Stimulated activated CD8-positive, alpha-beta memory T cell treated with anti-CD3 and anti-CD28 coated beads, Interleukin-12 subunit alpha, Interleukin-12 subunit beta, amount 100 ng/mL, for 1 hour (primary cell): ENCODE measurements at places on chromosomes 13 and 19.
A peak's percentile ranks its signal among the peaks of the same experiment; 100 is the strongest.

- DNase-seq, result no peak
These were observed 13.8 kb downstream of the PAK4 start for GRCh38 chr19:39139305-39139874.

- no peak for DNase-seq
These were observed 918.8 kb downstream of the SLITRK1 start for GRCh38 chr13:82963226-82964099.

DNA sequence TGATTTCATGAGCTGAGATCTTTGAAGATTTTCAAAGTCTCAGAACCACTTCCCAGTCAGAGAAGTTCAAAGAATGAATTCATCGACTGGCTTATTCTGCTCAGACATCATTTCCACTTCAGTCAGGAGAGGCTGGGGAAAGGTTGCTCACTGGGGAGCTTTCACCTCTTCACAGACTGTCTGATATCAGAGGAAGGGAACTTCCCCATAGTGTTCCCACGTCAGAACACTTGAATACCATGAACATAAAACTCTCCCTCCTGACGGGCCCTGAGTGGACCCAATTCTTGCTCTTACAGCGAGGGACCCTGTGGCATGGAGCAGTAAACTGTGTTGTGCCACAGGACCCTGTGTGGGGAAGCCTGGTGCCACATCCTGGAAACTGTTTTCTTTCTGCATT lies 492.6 kb downstream of the COG6 start:
- DNase-seq, result no peak

- no peak for DNase-seq
These were observed 23.4 kb downstream of the CEBPG start for GRCh38 chr19:33396701-33397535.

GRCh38 chr13:72959643-72960042 lies 99.2 kb upstream of the KLF5 start:
- no peak for DNase-seq

- DNase-seq, result no peak
These were observed 84.0 kb upstream of the LSM14A start for GRCh38 chr19:34088292-34088691.

- DNase-seq, result no peak
These were observed 9.8 kb downstream of the PLK5 start for GRCh38 chr19:1533510-1534150.

DNA sequence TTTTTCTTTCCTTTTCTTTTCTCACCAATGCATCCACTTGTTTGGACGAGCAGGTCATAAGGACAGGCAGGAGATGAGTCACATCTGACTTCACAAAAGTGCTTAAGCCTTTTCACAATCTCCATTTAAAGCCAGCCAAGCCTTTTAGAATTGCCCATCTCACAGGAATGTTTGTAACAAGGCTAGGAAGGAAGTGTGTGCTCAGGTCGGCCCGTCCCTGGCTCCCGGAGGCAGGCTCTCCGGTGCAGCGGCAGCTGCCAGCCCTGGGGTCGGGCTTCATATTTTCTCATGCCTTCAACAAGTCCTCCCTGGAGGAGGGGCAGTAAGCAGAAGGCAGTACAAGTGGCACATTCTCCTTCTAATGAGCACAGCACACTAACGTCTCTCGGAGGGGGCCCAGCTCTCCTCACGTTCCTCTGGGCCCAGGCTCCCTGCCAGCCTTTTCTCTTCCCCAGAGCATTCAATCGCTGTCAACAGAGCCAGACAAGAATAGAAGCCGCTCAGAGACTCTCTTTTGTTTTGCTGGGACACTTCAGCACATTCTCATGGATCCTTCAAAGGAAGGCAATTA lies 180.5 kb downstream of the COL4A1 start:
- DNase-seq, result no peak

DNA sequence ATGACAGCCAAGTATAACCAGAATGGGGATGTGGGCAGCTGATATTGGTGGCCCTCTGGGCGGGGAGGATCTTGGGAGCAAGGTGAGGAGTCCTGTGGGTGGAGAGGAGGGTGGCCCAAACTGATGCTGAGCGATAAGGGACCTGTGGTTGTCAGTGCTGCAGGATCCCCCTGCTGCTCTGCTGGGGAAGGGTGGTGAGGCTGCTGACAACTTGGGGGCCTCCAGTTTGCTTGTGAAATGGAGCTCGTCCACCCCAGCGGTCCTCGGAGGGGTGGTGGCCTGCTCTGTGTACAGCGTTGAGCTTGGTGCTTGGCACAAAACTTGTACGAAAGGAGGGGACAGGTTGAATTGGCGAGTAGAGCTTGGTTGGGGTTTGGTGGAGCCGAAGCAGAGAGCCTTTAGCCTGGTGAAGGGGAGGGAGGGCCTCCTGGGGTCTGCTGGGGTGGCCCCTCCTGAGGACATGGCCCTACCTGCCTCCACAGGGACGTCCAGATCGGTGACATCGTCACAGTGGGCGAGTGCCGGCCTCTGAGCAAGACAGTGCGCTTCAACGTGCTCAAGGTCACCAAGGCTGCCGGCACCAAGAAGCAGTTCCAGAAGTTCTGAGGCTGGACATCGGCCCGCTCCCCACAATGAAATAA lies 2.9 kb downstream of the RPS11 start:
- no peak for DNase-seq

GRCh38 chr13:113814435-113814821 lies 49.4 kb downstream of the GAS6 start:
- DNase-seq, result no peak

DNA sequence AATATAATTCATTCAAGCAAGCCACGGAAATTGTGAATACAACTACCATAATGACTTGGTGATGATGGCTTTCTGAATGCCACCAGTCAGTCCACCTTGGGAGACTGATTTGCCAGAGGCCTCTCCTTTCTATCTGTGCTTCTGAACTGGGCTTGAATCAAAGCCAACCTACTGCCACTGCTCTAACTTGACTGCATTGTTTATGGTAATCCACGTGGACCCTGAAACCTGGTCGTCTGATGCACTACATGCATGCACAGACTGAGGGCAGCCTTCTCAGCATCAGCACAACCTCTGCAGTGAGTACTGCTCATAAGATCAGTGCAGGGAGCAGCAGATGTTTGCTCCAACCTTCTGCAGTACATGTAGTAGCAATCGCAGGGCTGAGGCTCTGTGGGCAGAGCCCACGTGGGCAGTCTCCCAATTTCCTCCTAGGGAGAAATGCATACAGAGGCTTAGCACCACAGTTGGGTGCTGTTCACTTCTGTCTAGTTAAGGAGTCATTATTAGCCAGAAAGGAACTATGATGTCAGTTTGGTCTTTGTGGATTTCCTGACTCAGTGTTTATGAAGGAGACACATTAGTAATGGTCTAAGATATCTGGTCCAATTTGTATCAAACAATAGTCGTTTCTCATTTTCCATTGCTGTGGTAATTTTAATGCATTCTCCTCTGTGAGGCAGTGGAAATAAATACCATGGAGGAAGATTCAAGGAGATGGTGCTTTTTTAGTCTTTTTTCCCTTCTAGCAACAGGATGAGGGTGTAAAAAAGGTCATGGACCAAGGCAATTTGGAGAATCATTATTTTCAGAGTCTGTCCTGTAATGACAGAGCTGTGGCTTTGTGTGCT lies 82.5 kb downstream of the AKAP11 start:
- DNase-seq, result no peak

- DNase-seq, result no peak
These were observed 49.6 kb upstream of the EBPL start for GRCh38 chr13:49740870-49741269.

- no peak for DNase-seq
These were observed 71.0 kb downstream of the RAP2A start for GRCh38 chr13:97505017-97505416.

DNA sequence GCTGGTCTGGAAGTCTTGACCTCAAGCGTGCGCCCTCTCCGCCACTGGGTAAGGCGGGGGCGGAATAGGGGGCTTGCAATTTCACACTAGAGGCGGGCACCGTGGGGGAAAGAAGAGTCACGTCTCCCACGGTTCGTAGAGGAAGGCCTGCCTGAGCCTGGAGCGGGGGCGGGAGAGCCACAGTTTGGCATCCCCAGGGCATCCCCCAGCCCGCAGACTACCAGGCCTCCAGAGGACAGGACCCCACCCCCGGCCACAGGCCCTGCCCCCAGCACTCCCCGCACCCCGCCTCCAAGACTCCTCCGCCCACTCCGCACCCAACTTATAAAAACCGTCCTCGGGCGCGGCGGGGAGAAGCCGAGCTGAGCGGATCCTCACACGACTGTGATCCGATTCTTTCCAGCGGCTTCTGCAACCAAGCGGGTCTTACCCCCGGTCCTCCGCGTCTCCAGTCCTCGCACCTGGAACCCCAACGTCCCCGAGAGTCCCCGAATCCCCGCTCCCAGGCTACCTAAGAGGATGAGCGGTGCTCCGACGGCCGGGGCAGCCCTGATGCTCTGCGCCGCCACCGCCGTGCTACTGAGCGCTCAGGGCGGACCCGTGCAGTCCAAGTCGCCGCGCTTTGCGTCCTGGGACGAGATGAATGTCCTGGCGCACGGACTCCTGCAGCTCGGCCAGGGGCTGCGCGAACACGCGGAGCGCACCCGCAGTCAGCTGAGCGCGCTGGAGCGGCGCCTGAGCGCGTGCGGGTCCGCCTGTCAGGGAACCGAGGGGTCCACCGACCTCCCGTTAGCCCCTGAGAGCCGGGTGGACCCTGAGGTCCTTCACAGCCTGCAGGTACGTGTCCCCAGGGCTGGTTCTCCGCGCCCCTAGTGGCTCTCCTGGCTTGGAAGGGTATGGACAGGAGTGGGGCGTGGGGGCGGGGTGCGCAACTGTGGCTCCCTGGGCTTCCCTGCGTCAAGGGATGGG lies at the start of gene ANGPTL4:
Gene ANGPTL4, plus strand, starts transcription at position 353 of the 969 bp plus-strand sequence. Its CDS starts 167 bp downstream, at position 520.
- no peak for DNase-seq

GRCh38 chr19:1744822-1745563 lies 8.3 kb upstream of the ONECUT3 start:
- no peak for DNase-seq

- no peak for DNase-seq
These were observed 361.6 kb downstream of the COG6 start for GRCh38 chr13:40016953-40017660.

GRCh38 chr19:9644472-9644871 lies 23.4 kb upstream of the ZNF561 start:
- no peak for DNase-seq

DNA sequence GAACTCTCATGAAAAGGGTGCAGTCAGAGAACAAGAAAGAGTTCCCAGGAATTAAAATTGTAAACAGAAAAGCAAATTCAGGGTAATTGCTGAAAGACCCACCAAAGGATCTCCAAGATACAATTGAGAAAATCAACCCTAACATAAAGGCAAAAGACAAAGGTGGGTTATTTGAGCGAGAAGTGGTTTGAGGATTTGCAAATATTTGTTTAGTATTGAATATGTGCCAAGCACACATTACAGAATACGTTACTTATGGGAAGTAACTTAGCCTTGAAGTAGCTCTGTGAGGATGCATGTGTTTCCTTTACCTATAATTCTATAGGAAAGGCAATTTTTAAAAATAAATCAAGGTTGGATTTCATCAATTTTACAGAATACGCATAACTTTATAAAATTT lies 10.0 kb upstream of the CEACAM21 start:
- DNase-seq, result no peak

GRCh38 chr19:42450314-42450934 lies 7.7 kb upstream of the CXCL17 start:
- peak; percentile 70 for DNase-seq

DNA sequence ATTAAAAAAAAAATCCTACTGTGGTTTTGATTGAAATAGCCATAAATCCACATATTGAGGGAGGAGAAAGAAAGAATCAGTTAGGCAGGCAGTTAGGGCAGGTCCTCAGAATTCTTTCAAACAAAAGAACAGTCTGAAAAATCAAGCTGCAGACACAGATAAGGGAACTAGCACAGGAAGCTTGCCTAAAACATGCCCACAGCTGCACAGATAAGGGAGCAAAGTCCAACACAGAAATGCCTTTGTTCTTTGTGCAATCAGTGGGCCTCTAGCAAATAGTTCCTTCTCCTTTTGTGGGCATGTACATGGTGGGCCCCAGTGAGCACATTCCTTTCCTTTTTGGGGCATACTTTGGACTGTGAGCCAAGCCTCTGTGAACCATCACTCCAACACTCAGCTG lies 42.7 kb downstream of the UTP14C start:
- no peak for DNase-seq

DNA sequence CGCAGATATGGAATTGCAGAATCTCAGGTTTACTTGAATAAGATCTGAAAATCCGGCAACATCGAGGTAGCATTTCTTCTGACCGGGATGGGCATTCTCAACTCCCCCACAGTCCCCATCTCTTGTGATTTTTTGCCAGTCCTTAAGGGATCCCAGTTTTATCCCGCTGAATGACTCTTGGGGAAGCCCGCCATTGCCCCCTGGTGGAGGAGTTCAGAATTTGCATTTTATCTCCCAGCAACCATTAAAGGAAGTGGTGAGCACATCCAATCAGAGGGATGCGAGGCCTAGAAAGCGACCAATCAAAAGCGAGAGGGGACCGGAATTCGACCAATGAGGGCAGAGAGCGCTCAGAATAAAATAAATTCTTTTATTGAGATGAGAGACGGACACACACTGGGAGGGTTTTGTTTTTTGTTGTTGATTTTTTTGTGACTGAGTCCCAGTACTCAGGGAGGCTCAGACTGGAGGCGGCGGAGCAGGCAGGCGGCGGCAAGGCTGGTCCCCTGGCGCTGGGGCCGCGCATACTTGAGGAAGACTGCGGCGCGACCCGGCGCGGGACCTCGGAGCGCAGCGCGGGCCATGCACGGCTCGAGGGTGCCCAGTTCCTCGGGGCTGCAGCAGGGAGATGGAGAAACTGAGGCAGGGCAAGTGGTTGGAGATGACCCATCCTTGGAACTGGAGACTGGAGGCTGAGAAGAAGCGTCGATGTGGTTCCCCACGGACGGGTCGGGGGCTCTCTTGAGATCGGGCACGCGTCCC lies 3.9 kb upstream of the TTC9B start:
- DNase-seq, result peak; percentile 52

DNA sequence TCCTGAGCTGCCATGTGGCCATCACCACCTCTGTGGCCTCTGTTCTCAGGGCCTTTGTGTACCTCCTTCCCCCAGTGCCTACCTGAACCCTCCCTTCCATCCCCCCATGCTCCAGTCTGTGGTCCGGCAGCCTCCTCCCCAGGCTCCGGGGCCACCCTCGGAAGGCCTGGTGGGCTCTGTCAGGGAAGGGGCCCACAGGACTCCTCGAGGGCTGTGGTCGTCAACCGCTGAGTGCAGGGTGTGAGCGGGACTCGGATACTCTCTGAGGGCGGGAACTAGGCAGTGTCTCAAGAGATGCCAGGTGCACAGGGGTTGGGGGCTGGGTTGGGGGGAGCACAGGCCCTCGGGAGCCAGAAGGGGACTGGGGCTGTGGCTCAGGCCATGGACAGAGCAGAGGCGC lies 3.9 kb downstream of the MAP2K7 start:
- no peak for DNase-seq

- DNase-seq, result no peak
These were observed 25.2 kb upstream of the ATP11A start for GRCh38 chr13:112664501-112665203.

DNA sequence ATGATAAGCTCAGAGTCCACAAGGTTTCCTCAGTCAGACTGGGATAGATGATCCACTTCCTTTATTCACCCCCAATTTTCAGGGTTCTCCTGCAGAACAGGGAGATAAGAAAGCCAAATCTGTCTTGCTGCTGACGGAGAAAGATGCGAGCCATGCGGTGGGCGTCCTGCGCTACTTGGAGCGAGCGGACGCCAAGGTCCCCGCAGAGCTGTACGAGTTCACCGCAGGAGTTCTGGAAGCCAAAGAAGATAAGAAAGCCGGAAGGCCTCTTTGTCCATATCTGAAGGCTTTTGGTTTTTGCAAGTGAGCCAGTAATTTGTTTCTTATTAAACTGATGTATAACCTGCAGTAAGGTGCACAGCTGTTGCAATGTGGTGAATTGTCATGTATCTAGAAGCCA lies 66.7 kb downstream of the SLC7A9 start:
- no peak for DNase-seq
